Calu3 (cell line): ENCODE measurements at places on chromosomes 2 and 18. TPM values are rescaled to one million over a fixed set of nuclear protein-coding genes. Genes with fewer than 3 reads are reported as not detected.

The GAREM1 gene
- total RNA-seq, result 17.0 and 19.3 TPM in 2 replicates

The CPO gene
- 0.40 TPM in 1 of 2 replicates, not detected in the other for total RNA-seq

The COL4A3 gene
- 17.6 and 20.2 TPM in 2 replicates for total RNA-seq

The MC2R gene
- total RNA-seq, result not detected in 2 replicates

The CFC1 gene
- not detected in 2 replicates for total RNA-seq

The RAB12 gene
- 47.7 and 49.5 TPM in 2 replicates for total RNA-seq

The SERPINB12 gene
- not detected in 2 replicates for total RNA-seq

The RND3 gene
- total RNA-seq, result 118 and 143 TPM in 2 replicates

The TEX44 gene
- total RNA-seq, result not detected in 2 replicates

The MYO5B gene
- total RNA-seq, result 56.7 and 59.1 TPM in 2 replicates

The HOXD1 gene
- total RNA-seq, result not detected in 2 replicates

The LOXHD1 gene
- not detected in 2 replicates for total RNA-seq

The MAB21L4 gene
- 2.8 and 3.0 TPM in 2 replicates for total RNA-seq

- no peak for DNase-seq
Measured at GRCh38 chr18:76547296-76547695, 52.3 kb upstream of the ZNF516 start.

GRCh38 chr2:192877159-192877558 is 682.4 kb upstream of the TMEFF2 start:
- no peak for DNase-seq

- DNase-seq, result no peak
Measured at GRCh38 chr2:40480596-40480995, 28.7 kb upstream of the SLC8A1 start.

- DNase-seq, result no peak
Measured at GRCh38 chr2:36339607-36340218, 15.9 kb upstream of the CRIM1 start.

GRCh38 chr18:79935499-79935898 is 16.0 kb downstream of the SLC66A2 start:
- DNase-seq, result no peak

DNA sequence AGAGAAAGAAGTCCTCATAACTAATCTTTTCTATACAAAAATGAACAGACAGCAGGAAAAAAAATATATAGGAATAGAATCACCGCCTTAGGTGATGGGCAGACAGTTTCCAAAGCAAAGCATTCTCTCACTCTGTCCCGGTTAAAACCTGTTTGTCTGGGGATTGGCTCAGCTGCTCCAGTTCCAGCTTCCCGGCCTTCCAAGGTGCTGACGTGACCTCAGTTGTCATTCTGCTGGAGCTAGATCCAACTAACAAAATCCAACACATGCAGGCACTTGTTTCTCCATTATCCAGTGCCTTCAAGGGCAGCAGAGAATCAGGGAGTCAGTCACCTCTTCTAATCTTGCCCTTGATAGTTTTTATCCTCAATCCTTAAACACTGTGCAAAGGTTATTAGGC is 52.8 kb downstream of the IKZF2 start:
- no peak for DNase-seq

DNA sequence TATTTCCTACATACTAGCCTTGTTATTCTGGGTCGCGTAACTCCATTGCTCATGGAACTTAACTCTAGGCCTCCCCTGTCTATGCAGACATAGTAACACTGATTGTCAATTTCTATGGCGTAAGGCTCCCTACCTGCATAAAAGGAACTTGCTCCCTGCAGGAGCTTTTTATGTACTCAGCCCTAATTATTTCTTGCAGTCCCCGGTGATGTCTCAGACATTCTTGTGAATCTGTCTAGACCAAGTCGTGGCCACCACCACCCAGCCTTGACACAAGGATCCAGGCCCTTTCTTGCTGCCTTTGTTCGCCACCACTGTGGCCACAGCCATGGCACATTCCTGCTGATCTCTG is 189.5 kb upstream of the CTAGE1 start:
- DNase-seq, result no peak

DNA sequence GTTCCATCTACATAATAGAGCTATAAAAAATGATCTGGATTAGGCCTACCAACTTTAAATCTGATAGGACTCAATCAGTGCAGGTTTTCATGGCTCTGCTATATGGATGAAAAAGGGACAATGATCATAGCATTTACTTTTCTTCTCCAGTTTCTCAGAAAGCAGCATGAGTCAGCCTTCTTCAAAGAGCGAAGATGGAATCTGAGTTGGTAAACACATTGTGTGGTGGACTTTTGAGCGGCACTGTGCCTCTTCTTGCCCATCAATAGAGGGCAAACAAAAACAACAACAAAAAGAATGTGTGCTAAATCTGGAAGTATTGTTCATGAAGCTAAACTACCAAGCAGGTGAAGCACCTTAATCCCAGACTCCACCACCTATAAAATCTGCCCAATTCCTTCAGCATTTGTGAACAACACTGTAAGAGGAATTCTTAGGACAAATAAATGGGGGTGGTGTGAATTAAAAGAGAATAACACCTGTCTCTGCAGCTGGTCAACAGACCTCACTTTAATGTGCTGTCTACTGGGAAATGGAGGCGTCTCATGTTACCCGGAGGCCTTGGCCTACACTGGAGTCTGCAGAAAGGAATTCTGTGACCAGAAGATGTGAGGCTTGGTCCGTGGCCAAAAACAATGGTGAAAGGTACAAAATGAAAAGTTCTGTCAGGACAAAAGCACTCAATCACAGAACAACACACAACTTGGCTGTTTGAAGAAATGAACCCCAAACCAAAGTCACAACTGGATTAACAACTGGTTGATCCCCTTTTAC is 609.0 kb downstream of the IRS1 start:
- no peak for DNase-seq

DNA sequence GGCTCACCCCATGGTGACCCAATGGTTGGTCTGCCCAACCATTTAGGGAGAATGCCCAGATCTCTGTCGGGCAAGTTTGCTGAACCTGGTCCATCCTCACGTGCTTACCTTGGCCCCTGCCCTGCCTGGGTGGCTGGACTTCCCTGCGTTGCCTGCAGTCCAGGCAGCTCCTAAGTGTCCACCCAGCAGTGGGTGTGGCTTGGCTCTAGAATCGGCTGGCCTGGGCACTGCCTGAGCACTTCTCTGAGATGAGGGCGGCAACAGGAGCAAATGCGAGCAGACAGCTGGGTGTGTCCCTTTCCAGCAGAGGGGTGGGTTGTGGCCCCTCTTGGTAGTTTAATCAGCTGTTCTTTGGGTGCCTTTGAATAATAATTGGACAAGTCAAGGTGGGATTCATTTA is 11.3 kb downstream of the PCARE start:
- no peak for DNase-seq

DNA sequence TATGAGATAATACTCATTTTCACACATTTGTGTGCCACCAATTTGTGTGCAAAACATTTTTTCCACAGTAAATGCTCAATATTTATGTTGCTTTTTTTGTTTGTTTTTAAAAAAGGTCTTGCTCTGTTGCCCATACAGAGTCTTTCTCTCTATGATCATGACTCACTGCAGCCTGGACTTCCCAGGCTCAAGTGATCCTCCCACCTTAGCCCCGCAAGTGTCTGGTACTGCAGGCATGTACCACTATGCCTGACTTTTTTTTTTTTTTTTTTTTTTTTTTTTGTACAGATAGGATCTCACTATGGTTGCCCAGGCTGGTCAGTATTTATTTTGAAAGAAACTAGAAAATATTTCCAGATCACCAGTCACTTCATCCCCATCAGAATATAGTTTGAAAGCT is 297.8 kb upstream of the GYPC start:
- DNase-seq, result no peak

DNA sequence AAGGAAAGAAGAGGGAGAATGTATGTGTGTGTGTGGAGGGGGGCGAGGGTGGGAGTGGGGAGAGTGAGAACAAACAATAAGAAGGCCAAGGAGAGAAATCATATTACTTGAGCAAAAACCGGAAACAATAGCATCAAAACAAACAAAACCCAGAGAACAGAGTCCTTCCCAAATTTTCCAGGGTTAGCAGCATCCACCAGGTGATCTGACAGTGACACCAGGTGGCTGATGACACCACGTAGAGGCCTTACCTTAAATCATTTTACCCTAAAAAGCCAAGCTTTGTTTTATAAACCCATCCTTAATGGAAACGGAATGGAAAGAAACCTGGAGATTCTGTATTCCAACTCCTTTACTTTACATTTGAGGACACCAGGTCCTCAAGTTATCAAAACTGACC is 42.9 kb downstream of the CDCA7 start:
- no peak for DNase-seq

GRCh38 chr2:161992531-161992930 is 81.5 kb downstream of the DPP4 start:
- DNase-seq, result no peak

- DNase-seq, result no peak
Measured at GRCh38 chr2:227374158-227374557, 4.9 kb downstream of the TM4SF20 start.

- DNase-seq, result no peak
Measured at GRCh38 chr18:45852631-45853030, 27.2 kb downstream of the SIGLEC15 start.

- DNase-seq, result no peak
Measured at GRCh38 chr2:191637182-191638078, 40.5 kb upstream of the NABP1 start.

- DNase-seq, result peak; percentile 79
Measured at GRCh38 chr2:207767461-207768167, 2.1 kb downstream of the FZD5 start.

GRCh38 chr2:96930351-96931010 is 55.9 kb downstream of the FAM178B start:
- no peak for DNase-seq

DNA sequence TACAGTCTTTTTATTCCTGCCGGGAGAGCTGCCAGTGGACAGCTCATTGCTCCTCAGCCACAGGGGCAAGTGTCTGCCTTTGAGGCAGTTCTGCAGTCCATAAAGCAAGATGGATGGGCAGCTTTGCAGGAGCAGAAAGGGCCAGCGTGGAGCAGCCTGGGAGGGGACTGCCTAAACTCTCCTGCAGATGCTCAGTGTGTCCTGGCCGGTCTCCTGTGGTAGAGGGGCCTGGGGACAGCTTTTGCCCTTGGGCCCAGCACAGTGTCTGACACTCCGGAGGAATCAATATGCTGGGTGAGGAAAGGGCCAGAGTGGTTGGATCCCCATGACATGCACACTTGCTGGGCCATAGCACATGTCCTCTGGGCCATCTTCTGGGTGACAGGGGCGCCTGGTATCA is 65.7 kb upstream of the DAPL1 start:
- no peak for DNase-seq

GRCh38 chr2:48406116-48406515 is 123.8 kb upstream of the STON1 start:
- no peak for DNase-seq

DNA sequence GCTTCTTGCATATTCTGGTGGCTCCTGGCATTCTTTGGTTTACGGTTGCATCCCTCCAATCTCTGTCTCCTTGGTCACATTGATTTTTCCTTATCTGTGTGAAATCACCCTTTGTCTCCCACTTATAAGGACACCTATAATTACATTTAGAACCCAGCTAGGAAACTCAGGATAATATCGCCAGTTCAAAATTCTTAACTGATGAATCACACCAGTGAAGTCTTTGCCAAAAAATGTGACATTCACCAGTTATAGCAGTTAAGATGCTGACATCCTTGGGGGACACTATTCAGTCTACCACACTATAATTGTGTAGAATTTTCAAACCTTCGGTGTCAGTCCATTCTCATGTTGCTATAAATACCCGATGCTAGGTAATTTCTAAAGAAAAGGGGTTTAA is 320.2 kb downstream of the TMX3 start:
- DNase-seq, result no peak

GRCh38 chr18:58645398-58645797 is 16.5 kb upstream of the ALPK2 start:
- DNase-seq, result no peak

DNA sequence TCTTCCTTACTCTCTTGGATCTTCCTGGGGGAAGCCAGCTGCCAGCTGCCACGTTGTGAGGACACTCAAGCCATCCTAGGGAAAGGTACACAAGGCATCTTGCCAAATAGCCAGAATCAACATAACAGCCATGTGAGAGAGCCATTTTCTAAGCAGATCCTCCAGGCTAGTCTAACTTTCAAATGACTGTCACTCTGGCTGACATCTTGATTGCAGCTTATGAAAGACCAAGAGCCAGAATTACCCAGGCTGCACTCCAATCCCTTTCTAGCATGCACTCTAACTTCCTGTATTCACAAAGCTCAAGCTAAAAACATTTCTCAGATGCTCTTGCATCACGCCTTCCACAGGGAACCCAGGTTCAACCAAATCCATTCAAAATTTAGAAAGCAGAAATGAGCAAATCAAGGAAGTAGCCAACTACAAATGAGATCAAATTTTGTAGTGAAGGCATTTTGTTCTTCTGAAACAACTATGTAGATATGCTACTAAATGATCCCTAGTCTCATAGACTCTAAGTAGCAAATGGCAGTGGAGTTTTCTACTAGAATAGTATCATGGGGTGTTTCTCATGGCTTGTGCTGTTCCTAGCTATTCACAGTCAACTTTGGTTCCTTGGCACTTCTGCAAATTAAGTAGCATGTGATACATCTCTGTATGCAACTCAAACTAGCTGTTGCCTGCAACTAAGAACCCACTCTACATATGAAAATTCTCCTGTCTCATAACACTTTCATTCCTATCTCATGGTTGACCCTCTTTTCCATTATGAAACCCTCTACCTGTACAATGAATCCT is 281.9 kb downstream of the ZEB2 start:
- no peak for DNase-seq

GRCh38 chr2:75456111-75456510 is 104.6 kb downstream of the EVA1A start:
- DNase-seq, result no peak

GRCh38 chr2:83196225-83196624 is 1262.9 kb downstream of the SUCLG1 start:
- no peak for DNase-seq

- no peak for DNase-seq
Measured at GRCh38 chr18:44238454-44238853, 442.2 kb upstream of the SETBP1 start.

DNA sequence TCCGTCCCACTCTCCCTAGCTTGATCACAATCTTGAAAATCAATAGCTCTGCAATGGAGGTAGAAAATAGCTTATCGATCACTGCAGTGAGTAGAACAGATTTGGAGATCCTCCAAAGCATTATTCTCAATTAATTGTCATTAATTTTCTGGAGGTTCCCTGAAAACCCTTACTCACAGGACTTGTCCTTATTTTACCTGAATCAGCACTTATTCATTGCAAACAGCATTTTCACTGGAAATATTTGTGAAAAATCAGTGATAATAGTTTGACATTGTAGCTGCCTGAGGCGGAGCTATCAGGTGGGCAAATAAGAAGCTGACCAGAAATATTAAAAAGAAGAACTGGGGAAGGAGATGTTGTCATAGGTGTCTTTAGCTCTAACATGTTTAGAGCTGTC is 294.6 kb upstream of the ZSWIM2 start:
- DNase-seq, result no peak

DNA sequence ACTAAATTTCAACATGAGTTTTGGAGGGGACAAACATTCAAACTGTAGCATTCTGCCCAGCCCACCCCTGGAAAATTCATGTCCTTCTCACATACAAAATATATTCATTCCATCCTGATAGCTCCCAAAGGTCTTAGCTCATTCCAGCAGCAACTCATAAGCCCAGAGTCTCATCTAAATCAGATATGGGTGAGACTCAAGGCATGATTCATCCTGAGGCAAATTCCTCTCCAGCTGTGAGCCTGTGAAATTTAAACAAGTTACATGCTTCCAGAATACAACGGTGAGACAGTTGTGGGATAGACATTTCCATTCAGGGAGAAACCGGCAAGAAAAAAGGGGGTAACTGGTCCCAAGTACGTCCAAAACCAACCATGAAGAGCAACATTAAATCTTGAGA is 43.5 kb upstream of the FAHD2A start:
- no peak for DNase-seq

- no peak for DNase-seq
Measured at GRCh38 chr2:9423922-9424272, 443 bp downstream of the CPSF3 start.
